ENCODE measurements at places on chromosomes 12 and 14.

- DNase-seq = no peak
These were observed 6.5 kb downstream of the JAG2 start for GRCh38 chr14:105161964-105162668.

DNA sequence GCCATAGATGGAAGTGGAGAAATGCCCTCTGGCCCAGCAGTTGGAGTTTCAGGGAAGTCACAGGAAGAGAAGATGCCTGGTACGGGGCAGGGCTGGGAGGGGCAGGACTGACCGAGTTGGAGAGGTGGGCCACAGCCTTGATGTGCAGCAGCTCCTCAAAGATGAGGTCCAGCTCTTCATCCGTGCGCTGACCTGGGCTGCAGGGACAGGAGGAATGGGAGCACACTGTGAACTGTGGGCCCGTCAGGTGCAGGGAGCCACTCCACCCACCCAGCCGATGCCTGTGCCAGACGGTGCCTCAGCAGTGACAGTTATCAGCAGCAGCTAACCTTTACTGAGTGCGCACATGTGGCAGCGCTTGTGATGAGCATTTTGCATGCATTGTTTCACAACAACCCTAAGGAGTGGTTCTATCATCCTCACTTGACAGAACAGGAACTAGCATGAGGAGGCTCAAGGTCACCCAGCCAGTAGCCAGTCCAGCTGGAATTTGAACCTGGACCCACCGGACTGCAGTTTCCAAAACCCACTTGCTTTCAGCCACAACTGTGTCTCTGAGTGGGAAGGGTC lies 8.4 kb downstream of the RAPGEF3 start:
- DNase-seq = no peak

- peak; percentile 63 for DNase-seq
These were observed 133.3 kb downstream of the RMST start for GRCh38 chr12:97595936-97596335.

DNA sequence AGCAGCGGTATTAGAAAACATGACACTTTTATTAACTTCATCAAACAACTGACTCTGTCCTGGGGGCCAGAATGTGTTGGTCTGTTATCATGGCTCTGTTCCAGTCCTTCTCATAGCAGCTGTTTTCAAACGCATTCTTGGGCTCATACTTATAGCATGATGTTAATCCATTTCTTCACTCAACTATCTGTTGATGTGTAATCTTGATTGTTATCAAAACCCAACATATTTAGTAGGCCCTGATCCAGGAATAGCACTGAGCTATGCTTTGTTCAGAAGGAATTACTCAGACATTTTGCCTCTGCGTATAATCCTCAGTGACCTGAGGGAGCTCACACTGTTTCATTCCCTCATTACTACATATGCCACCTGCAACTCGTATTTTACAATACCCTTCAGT lies 315.9 kb downstream of the BMP4 start:
- peak; percentile 94 for DNase-seq

DNA sequence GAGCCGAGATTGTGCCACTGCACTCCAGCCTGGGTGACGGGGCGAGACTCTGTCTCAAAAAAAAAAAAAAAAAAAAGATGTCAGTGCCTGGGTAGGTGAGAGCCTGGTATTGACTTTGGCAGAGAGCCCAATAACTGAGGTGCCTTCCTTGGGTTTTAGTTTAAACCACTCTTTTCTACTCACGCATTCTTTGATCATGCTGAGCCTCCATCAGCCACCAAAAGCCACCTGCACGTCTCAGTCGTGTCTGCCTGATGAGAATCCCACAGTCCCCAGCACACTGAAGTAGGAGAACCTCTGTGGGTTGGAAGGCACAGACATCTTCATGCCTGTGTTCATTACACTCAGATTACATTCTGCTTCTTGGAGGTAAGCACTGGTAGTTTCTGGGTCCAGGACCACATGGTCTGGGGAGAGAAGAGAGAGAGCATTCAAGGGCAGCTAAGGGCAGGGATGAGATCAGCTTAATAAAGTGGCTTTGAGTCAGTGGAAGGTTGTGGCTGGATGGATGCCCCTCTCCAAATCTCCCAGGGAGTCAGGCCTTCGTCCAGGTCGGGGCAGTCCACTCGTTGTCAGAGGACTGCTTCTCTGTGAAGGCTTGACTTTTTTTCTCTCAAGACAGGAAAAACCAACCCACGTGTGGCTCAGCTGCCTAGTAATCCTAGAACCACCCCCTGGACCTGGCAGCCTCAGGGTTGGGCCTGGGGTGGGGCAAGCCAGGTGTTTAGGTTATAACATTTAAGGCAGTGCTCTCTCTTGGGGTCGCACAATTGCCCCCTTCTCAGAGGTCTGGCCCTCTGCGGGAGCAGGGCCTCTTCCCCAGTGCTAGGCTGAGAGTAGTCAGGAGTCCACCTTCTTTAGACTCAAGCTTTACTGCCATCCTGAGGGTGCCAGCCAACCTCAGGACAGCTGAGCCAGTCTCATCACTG lies 32.6 kb upstream of the MAX start:
- no peak for DNase-seq

- DNase-seq = no peak
These were observed 10.3 kb upstream of the ERP27 start for GRCh38 chr12:14948672-14949071.

DNA sequence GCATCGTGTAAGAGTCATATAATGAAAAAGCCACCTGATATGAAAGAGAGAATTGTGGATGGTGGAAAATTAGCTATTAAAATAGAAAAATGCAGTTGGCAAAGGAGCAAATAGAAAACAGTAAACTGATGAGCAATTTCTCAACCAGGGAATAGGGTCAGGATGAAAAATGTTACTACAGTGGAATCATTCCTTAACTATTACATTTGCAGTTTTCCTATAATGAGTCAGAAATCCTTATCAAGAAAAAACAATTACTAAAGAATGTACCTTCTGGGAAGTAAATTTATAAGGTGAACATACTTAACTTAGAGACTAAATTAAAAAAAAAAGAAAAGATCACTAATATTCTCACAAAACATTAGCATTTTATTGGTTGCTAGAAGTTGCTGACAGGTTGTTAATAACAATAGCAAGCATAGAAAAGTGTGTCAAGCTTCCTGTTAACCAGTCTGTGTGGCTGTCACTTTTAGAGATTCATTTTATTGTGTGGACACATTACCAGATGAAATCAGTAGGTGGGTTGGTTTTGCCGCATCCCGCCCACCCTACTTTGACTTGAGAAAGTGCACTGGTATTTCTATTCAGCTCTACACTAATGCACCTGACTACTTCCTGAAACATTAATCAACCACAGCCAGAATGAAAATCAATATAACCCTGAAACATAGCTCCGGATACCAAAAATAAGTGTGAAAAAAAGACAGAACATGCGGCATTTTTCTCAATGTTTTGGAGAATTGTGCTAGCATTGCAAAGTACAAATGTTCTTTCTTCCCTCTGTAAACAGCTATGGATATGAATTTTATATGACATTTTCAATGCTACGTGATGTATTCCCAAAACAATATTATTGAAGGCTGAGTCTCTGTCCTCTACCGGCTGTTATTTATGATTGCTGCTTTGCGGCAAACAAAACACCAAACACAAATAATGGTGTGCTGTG lies 576.7 kb downstream of the SLC16A7 start:
- peak; percentile 27 for DNase-seq

- DNase-seq = no peak
These were observed 171.2 kb downstream of the CALM1 start for GRCh38 chr14:90567991-90568390.

DNA sequence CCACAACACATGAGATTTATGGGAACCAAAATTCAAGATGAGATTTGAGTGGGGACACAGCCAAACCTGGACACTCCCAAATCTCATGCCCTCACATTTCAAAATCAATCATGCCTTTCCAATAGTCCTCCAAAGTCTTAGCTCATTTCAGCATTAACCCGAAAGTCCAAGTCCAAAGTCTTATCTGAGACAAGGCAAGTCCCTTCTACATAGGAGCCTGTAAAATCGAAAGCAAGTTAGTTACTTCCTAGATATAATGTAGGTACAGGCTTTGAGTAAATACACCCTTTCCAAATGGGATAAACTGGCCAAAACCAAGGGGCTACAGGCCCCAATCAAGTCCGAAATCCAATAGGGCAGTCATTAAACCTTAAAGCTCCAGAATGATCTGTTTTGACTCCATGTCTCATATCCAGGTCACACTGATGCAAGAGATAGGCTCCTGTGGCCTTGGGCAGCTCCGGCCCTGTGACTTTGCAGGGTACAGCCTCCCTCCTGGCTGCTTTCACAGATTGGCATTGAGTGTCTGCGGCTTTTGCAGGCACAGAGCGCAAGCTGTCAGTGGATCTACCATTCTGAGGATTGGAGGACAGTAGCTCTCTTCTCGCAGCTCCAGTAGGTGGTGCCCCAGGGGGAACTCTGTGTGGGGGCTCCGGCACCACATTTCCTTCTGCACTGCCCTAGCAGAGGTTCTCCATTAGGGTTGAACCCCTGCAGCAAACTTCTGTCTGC lies 60.1 kb downstream of the LRIG3 start:
- DNase-seq = no peak

DNA sequence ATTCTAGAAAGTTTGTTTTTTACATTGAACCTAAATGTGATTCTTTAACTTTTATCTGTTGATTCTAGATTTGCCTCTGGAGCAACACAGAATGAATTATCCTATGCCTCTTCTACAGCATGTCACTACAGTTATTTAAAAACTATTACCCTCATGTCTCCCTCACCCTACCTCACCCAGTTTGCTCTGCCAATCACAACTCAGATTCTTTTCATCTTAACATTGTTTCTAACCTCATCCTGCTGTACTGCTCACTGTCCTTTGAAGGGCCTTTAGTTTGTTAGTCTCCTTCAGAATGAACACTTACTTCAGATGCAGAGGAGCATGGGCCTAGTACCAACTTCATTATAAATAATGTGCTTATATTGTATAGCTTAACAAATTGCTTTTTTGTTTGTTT lies 21.5 kb downstream of the YLPM1 start:
- no peak for DNase-seq

Measured in foreskin keratinocyte (primary cell).